ENCODE measurements at places on chromosomes 7 and 10. TPM values are rescaled to one million over a fixed set of nuclear protein-coding genes. Genes with fewer than 3 reads are reported as not detected.

DNA sequence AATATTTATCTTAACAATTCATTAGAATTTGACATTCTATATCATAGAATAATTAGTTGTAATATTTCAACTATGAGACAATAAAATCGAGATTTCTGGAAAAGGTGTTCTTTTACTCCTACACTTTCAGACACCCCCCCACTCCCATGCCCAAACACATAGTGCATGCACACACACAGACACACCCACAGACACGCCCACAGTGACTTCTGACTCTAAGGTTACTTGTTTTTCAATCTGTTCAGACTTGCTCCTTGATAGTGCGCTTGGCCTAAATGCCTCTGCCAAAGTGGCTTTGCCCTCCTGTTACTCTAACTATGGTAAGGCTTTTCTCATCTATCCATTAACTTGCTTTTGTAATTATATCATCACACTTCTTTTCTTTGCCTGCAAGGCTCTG, 144.0 kb upstream of the PPP1R3A start:
- no peak for DNase-seq

SSC4D gene
- 1.0 TPM for total RNA-seq

CARD11 gene
- 0.28 TPM for total RNA-seq

FAM185A gene
- 14.5 TPM for total RNA-seq

- no peak for DNase-seq
Observed at GRCh38 chr7:4200546-4201094, 481.5 kb upstream of the FOXK1 start.

DNA sequence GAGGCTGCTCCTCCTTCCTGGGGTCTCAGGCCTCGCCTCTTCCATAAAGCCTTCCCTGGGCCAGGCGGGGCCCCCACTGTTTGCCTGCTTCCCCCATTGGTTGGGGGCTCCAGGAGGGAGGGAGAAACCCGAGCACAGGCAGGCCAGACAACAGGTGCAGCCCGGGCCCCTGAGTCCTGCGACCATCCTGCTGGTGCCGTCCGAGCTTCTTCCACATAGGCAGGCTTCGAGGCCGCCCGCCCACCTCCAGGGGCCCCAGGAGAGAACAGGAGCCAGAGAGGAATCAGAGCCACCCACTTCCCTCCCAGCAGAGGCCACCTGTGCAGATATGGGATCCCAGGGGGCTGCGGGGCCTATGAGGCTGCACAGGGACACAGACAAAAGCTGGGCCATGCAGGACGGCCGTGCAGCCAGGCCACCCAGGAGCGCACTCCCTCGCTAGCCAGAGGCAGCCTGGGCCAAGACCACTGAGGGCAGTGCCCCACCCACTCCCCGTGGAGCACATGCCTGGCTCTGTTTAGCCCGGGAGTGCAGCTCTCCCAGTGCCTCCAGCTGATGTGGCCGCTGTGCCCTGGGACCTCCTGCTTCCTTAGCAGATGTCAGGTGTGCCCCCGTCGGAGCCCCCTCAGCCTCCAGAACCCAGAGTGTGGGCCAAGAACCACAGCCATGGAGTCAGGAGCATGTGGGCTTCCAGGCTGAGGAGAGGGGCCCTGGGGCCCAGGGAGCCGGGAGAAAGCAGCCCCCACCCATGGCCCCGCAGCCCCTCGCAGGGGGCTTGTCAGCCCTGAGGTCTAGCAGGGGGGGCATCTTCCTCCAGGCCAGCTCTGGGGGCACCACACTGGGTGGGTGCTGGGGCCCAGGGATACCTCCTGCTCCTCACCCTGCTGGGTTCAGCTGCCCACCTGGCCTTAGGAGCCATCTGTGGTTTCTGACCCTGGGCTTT, 59.9 kb upstream of the INPP5A start:
- DNase-seq = no peak

DNA sequence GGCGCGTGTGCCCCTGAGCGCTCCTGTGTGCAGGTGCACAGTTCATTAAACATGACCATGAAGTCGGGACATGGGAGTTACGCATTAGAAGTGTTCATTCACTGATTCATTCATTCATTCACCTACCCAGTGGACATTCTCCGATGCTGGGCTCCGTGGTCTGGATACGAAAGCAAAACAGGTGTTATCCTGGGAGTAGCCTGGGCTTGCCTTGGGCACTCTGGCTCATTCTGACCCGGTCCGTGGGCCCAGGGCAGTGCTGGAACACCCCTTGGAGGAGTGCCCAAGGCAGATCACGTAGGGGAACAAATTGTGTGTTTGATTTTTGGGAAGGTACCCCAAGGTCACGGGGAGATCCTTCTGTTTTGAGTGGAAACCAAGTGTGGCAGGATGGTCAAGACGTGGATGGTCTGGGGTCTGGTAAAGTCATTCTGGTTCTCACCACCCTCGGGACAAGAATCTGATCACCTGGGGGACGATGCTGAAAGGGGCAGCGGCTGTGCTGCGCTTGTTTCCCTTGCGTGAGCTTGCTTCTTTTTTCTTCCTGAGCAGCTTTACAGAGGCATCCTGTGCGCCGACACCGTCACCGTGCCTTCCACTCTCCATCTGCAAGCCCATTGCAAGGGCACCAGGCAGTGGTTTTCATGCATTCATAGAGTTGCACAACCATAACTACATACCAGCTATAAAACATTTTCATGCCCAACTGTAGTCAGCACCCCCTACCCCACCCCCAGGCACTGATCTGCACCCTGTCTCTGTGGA, 10.1 kb downstream of the ELFN1 start:
- DNase-seq = no peak

DNA sequence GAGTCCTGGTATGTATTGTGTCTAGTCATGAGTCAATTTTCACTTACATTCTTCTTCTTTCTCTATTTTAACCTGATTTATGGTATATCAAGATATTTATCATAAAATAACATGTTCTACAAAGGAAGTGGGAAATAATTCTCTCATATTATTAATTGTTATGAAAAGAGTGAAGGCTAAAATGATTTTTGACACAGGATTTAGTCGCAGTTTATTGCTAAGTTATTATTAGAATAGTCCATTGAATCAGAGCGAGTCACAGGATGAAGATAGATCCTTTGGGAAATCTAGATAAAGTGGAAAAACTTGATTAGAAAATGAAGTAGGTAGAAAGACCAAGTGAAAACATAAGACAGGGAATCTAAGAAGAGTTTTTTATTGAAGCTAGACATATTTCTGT, 184.3 kb upstream of the DGKB start:
- DNase-seq = no peak

IQCE gene
- total RNA-seq = 12.5 TPM

- no peak for DNase-seq
Observed at GRCh38 chr7:26625286-26625685, 239.1 kb downstream of the SKAP2 start.

MBL2 gene
- total RNA-seq = not detected

TRUB1 gene
- 18.2 TPM for total RNA-seq

DNA sequence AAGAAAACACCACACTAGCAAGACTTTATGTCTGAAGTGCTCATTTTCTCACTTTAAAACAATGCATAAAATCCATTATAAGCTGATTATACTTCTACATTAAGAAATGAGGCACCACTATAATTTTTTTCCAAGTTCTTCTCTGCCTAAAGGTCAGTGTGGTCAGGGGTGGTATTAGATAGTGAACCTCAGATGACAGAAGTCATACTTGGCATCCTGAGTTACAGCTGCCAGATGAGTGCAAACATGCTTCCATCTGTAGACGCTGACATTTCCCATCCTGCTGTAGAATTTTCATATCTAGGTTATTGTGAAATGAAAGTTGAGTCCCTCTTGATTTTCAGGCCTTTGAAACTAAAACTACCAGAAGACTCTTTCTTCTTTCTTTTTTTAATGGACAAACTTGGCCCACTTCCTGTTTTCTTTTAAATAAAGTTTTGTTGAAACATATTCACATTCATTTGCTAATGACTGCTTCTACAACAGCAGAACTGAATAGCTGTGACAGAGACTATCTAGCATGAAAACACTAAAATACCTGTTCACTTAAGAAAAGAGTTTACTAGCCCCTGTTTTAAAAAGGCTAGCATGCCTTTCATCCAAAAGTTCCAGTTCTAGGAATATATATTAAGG, 900.8 kb downstream of the XPNPEP1 start:
- no peak for DNase-seq

GRCh38 chr10:71528371-71529206, 131.9 kb downstream of the CDH23 start:
- no peak for DNase-seq

IGFBP3 gene
- total RNA-seq = 648 TPM

BLNK gene
- total RNA-seq = 1.4 TPM

RNF32 gene
- 1.3 TPM for total RNA-seq

GRCh38 chr10:109956454-109957091, 33.3 kb upstream of the XPNPEP1 start:
- DNase-seq = no peak

BAG3 gene
- 29.6 TPM for total RNA-seq

- no peak for DNase-seq
Observed at GRCh38 chr7:152602962-152603361, 73.0 kb downstream of the XRCC2 start.

GCK gene
- 1.3 TPM for total RNA-seq

DNA sequence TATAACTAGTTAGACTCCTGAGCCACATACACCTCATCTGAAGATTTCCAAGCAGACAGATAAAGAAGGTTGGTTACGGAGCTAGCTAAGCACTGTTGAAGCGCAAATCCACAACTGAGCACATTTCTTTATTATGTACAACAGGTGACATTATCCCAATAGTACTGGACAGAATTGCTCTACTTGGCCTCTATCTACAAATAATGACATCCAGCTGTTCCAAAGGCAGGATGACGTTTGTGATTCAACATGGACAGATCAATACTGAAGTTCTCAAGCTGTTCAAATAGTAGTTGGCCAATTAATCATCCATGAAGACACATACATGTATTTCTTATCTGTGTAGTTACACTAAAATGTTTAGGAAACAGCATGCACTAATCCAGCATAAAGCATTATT, 101.0 kb downstream of the UBE2H start:
- DNase-seq = no peak

DNA sequence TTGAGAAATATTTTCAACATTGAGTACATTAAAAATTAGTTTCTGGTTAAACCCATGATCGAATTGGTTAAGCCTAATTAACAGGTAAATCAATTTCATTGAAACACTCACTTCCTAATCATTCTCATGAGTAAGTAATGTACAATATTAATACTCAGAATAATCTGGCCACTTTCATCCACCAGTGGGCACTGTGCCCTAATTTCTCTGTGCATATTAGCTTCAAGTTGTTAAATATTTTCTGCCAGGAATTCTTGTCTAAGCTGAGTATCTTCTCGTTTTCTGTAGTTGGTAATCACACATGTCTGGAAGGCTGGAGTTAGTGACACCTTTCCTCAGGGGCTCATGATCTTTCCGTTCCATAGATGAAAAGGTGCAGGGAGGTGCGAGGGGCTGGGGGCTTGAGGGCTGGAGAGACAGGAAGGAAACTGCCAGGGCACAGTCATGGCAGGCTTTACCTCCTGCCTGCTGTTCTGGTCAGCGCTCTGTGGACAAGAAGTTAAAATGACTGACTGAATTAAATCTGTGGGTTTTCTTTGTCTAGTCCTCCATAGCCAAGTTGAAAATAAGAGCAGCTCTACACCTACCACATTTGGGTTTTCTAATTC, 71.9 kb downstream of the WIPF3 start:
- DNase-seq = no peak

DNA sequence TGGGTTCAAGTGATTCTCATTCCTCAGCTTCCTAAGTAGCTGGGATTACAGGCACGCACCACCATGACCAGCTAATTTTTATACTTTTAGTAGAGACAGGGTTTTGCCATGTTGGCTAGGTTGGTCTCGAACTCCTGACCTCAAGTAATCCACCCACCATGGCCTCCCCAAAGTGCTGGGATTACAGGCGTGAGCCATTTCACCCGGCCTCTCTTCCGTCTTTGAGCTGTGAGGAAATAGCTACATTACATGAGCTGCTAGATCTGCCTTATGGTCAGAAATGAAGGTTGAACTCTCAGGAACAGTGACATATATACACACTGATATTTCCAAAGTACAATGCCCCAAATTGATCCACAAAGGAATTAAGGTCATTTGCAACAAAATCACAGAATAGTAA, 2.4 kb downstream of the BLVRA start:
- no peak for DNase-seq

MMD2 gene
- total RNA-seq = not detected

- no peak for DNase-seq
Observed at GRCh38 chr10:47057471-47057870, 146.2 kb downstream of the PTPN20 start.

- DNase-seq = no peak
Observed at GRCh38 chr10:65234261-65234660, 1691.6 kb upstream of the LRRTM3 start.

NACAD gene
- 24.1 TPM for total RNA-seq

DNA sequence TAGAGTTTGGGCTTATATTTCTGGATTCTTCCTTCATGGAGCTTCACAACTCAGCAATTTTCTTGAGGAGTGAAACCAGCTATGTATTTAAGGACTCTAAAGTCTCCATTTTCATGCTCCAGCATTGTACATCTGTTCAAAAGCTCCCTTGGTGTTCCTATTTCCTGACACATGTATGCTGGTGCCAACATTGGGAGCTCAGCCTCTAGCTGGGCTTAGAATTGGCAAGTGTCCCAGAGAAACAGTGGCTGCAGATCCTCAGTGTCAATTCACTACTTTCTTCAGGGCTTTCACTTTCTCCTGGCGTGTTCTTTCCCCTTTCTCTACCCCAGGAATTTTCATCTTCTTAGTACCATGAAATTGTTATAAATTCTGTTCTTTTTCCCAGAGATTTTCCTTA, 103.1 kb downstream of the ZNF467 start:
- no peak for DNase-seq

- DNase-seq = no peak
Observed at GRCh38 chr10:112539340-112539739, 92.3 kb downstream of the VTI1A start.

CPA2 gene
- total RNA-seq = not detected

GRCh38 chr10:43712821-43713584, 64.3 kb upstream of the ZNF32 start:
- DNase-seq = no peak

GRCh38 chr7:20964281-20964918, 177.7 kb upstream of the SP8 start:
- DNase-seq = no peak

DNA sequence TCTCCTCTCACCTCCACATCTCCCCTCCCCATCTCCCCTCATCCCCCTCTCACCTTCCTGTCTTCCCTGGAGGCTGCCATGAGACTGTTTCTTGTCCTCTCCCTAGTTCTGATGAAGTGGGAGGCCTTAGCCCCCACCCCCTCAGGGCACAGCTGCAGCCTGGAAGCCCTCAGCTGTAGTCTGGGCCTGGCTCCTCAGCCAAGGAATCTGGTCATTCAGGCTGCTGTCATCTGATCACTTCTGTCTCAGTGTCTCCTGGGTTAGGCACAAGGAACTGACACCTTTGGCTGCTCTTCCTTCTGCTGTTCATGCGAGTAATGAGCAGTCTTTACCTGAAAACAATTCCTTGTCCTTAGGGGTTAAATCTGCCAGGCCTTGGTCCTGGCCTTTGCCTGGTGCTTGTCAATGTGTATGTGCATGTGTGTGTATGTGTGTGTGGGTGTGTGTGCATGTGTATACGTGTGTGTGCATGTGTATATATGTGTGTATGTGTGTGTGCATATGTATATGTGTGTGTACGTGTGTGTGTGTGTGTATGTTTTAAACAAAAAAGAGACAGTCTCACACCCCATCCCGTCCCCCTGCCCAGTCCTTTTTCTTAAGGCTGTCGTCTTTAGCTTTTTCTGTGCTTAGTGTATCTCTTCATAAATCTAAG, 153.5 kb upstream of the TMEM72 start:
- DNase-seq = no peak
